IMR-90 (cell line): ENCODE measurements at places on chromosomes 6 and 20. TPM values are rescaled to one million over a fixed set of nuclear protein-coding genes. Genes with fewer than 3 reads are reported as not detected.

CLDN20 gene
- total RNA-seq = not detected in 2 replicates

FAM209B gene
- not detected in 2 replicates for total RNA-seq

GABRR1 gene
- total RNA-seq = not detected in 2 replicates

EYS gene
- under 0.01 TPM in 2 replicates for total RNA-seq

WFDC2 gene
- not detected in 2 replicates for total RNA-seq

SH3BGRL2 gene
- total RNA-seq = 5.6 and 9.7 TPM in 2 replicates

NMBR gene
- total RNA-seq = not detected in 2 replicates

CAP2 gene
- 14.5 and 16.1 TPM in 2 replicates for total RNA-seq

TSPO2 gene
- total RNA-seq = not detected in 2 replicates

DYNLT2 gene
- 0.36 and 1.1 TPM in 2 replicates for total RNA-seq

CCND3 gene
- total RNA-seq = 19.2 and 19.4 TPM in 2 replicates

OR2H2 gene
- total RNA-seq = not detected in 2 replicates

LPA gene
- not detected in 2 replicates for total RNA-seq

KIAA1755 gene
- total RNA-seq = 2.2 and 2.5 TPM in 2 replicates

SIGLEC1 gene
- total RNA-seq = not detected in 2 replicates

TPBG gene
- total RNA-seq = 19.7 and 20.0 TPM in 2 replicates

METTL24 gene
- not detected in 2 replicates for total RNA-seq

HSP90AB1 gene
- total RNA-seq = 1,307 and 1,440 TPM in 2 replicates

PTCRA gene
- total RNA-seq = not detected in 2 replicates

CENPW gene
- 8.2 and 15.0 TPM in 2 replicates for total RNA-seq

PHACTR2 gene
- 74.2 and 76.9 TPM in 2 replicates for total RNA-seq

MYMX gene
- total RNA-seq = not detected in 2 replicates

UNC93A gene
- total RNA-seq = not detected in 2 replicates

HAO1 gene
- total RNA-seq = not detected in 2 replicates

PROCR gene
- 25.0 and 36.4 TPM in 2 replicates for total RNA-seq

TMEM74B gene
- not detected in 2 replicates for total RNA-seq

NOTCH4 gene
- total RNA-seq = 1.3 and 2.2 TPM in 2 replicates

BFSP1 gene
- 1.9 and 2.0 TPM in 2 replicates for total RNA-seq

TRIM31 gene
- not detected in 2 replicates for total RNA-seq

EPPIN gene
- not detected in 2 replicates for total RNA-seq

SAMD5 gene
- total RNA-seq = 1.6 and 2.2 TPM in 2 replicates

LRFN2 gene
- not detected in 2 replicates for total RNA-seq

PPP1R14C gene
- total RNA-seq = not detected in 2 replicates

PPP1R3G gene
- under 0.01 and 0.18 TPM in 2 replicates for total RNA-seq

TREML4 gene
- total RNA-seq = not detected in 2 replicates

ROS1 gene
- under 0.01 TPM in 2 replicates for total RNA-seq

RRAGD gene
- not detected in 2 replicates for total RNA-seq

OPRL1 gene
- 0.28 and 0.36 TPM in 2 replicates for total RNA-seq

FAM162B gene
- 3.2 and 3.6 TPM in 2 replicates for total RNA-seq

CDH26 gene
- total RNA-seq = not detected in 2 replicates

SLC32A1 gene
- total RNA-seq = not detected in 2 replicates

TMEM170B gene
- total RNA-seq = 0.18 and 0.28 TPM in 2 replicates

KIFC1 gene
- 33.9 and 35.3 TPM in 2 replicates for total RNA-seq

DDO gene
- 0.18 and 0.28 TPM in 2 replicates for total RNA-seq

BCAS4 gene
- 40.0 and 47.5 TPM in 2 replicates for total RNA-seq

CCN2 gene
- 148 and 211 TPM in 2 replicates for total RNA-seq

BTN1A1 gene
- total RNA-seq = not detected in 2 replicates

ZC3H12D gene
- under 0.01 TPM in 1 of 2 replicates, not detected in the other for total RNA-seq

RPS10 gene
- total RNA-seq = 3,662 and 5,584 TPM in 2 replicates

C20orf204 gene
- 0.18 and 0.28 TPM in 2 replicates for total RNA-seq

SLC35D3 gene
- not detected in 2 replicates for total RNA-seq

CRISP3 gene
- total RNA-seq = not detected in 2 replicates
